ENCODE measurements at places on chromosomes 7 and 10.

GRCh38 chr7:17506596-17506995 lies 208.1 kb downstream of the AHR start:
- no peak for DNase-seq

- DNase-seq, result no peak
These were observed 89.3 kb downstream of the BEND7 start for GRCh38 chr10:13439313-13440184.

DNA sequence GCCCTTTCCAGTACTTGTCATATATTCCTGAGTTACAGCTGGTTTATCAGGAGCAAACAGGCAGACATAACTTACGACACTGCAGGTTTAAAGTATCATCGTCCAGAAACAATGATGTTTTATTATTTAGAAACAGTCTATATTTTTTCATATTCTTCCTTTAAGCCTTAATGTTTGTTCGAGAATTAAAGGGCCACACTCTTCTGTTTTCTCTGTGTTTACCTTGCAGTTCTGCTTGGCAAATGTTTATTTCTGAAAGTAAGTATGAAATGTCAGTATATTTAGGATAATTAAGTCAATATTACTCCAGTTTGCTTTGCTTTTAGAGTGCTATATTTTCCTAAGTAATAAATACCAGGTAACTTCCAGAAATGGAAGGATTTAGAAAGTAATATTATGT lies 115.1 kb downstream of the VTI1A start:
- DNase-seq, result no peak

GRCh38 chr7:139595806-139596205 lies 72.3 kb downstream of the CLEC2L start:
- no peak for DNase-seq

GRCh38 chr10:86849181-86849894 lies 92.9 kb downstream of the BMPR1A start:
- DNase-seq, result no peak

GRCh38 chr10:116765648-116766081 lies 23.3 kb upstream of the HSPA12A start:
- no peak for DNase-seq

GRCh38 chr10:30172673-30173072 lies 113.3 kb upstream of the JCAD start:
- DNase-seq, result no peak

GRCh38 chr10:103547391-103547946 lies 54.0 kb downstream of the NEURL1 start:
- DNase-seq, result no peak

GRCh38 chr10:28302638-28303488 lies at the start of gene MPP7:
MPP7 (minus strand) TSS chr10:28303064; CDS start chr10:28238604, 64,460 bp downstream.
- DNase-seq, result peak; percentile 98

DNA sequence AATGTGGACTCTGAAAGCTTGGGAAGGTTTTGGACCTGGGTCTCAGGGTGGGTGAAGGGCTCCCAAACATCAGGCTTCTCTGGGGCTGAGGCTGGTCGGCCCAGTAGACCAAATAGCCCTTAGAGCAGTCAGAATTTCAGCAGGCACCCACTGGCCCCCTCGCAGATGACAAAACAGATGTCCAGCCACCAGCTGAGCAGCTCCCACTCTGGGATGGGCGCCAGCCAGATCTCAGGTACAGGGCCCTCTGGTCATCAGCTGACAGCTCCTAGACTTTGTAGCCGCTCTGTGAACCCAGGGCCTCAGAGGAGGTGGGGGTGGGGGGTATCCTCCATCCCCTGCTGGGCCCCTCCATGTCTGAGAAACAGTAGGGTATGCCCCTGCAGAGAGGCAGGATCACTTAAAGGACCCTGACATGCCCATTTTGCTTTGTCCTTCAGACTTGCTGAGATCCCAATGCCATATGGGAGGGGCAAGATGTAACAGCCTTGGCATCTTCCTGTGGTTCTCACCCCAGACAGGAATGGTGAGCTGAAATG lies 26.5 kb downstream of the HSPA12A start:
- DNase-seq, result no peak

- DNase-seq, result no peak
These were observed 54.1 kb downstream of the HSPA12A start for GRCh38 chr10:116688241-116688711.

- no peak for DNase-seq
These were observed 164.0 kb downstream of the SLC25A13 start for GRCh38 chr7:96157856-96158255.

DNA sequence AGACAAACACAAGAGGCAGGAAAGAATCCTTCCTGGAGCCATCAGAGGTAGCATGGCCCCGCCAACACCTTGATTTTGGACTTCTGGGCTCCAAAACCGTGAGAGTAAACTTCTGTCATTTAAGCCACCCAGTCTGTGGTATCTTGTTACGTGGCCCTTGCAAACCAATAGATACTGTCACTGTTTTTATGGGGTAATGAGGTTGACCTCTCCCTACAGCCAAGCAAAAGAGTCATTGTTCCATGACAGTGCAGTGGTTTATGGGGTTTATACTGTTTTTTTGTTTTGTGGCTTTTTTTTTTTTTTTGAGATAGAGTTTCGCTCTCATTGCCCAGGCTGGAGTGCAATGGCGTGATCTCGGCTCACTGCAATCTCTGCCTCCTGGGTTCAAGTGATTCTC lies 32.8 kb downstream of the KIAA1549 start:
- DNase-seq, result no peak

GRCh38 chr7:114689406-114689805 lies 232.5 kb upstream of the MDFIC start:
- DNase-seq, result no peak

- no peak for DNase-seq
These were observed 71.2 kb downstream of the ELFN1 start for GRCh38 chr7:1741246-1741645.

- DNase-seq, result no peak
These were observed 32.4 kb downstream of the UNC5B start for GRCh38 chr10:71244431-71245419.

GRCh38 chr7:127485482-127485881 lies 93.0 kb upstream of the ZNF800 start:
- DNase-seq, result no peak

GRCh38 chr7:140506788-140507464 lies 27.6 kb upstream of the MKRN1 start:
- no peak for DNase-seq

GRCh38 chr7:18828994-18829857 lies 288.2 kb downstream of the TWIST1 start:
- DNase-seq, result no peak

DNA sequence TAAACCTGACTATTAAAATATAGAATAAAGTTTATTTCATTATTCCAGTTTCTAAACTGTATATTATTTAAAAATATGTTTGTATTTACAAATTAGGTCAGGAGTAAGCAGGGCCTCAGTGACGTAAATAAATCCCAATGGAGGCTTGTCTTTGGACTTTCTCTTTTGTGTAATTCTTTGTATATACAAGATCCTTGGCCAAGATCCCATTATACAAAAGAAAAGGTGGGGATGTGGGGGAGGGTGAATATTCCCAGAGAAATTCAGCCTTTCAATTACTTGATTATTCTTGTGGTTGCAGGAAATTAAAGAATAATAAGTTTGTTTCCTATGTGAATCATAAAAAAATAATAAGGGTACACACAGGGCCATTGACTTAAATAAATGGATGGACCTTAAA lies 178.7 kb upstream of the PRPS1L1 start:
- DNase-seq, result no peak

- DNase-seq, result no peak
These were observed 373.0 kb downstream of the RPS24 start for GRCh38 chr10:78406648-78407008.

GRCh38 chr7:20214132-20214531 lies 3.1 kb downstream of the MACC1 start:
- no peak for DNase-seq

- no peak for DNase-seq
These were observed 741.4 kb upstream of the POT1 start for GRCh38 chr7:125670926-125671572.

- no peak for DNase-seq
These were observed 112.1 kb downstream of the AKR1D1 start for GRCh38 chr7:138188290-138188858.

GRCh38 chr7:128738570-128739047 lies 550 bp upstream of the CALU start:
- DNase-seq, result no peak

DNA sequence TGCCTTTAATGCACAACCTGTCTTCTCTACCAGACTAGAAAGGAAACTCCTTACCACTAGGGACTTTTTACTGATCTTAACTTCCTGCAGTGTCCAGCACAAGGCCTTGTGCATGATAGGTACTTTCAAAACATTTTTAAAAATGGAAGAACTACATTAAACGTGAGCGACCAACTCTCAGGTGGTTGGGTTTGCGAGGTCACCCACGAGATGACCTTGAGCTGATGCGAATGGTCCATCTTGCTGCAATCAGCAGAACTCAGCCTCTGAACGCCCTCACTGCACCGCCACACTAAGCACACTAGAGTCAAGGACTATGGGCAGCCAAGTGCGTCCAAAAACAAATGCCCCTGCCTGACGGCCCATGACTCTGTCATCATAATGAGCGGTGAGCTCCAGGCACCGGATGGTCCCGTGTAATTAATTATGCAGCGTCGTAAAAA lies 34.9 kb upstream of the PTF1A start:
- no peak for DNase-seq

- DNase-seq, result no peak
These were observed 27.3 kb downstream of the NAPEPLD start for GRCh38 chr7:103121641-103122040.

- DNase-seq, result no peak
These were observed 43.3 kb downstream of the ETV1 start for GRCh38 chr7:13946181-13946580.

- DNase-seq, result no peak
These were observed 53.8 kb downstream of the NCAPG2 start for GRCh38 chr7:158650821-158651225.

GRCh38 chr7:88455696-88456095 lies 149.0 kb upstream of the STEAP4 start:
- DNase-seq, result no peak

- DNase-seq, result no peak
These were observed 45.3 kb downstream of the BTBD16 start for GRCh38 chr10:122316224-122316884.

- DNase-seq, result no peak
These were observed 32.8 kb downstream of the SLC39A12 start for GRCh38 chr10:17984563-17984962.

- no peak for DNase-seq
These were observed 86.8 kb upstream of the RSU1 start for GRCh38 chr10:16904049-16904448.

- DNase-seq, result no peak
These were observed 25.5 kb upstream of the AFAP1L2 start for GRCh38 chr10:114429581-114430335.

- DNase-seq, result no peak
These were observed 17.6 kb upstream of the AQP1 start for GRCh38 chr7:30894009-30894408.

GRCh38 chr7:148242294-148242821 lies 348.2 kb upstream of the C7orf33 start:
- DNase-seq, result no peak

GRCh38 chr7:153151766-153152165 lies 392.2 kb downstream of the ACTR3B start:
- DNase-seq, result no peak

DNA sequence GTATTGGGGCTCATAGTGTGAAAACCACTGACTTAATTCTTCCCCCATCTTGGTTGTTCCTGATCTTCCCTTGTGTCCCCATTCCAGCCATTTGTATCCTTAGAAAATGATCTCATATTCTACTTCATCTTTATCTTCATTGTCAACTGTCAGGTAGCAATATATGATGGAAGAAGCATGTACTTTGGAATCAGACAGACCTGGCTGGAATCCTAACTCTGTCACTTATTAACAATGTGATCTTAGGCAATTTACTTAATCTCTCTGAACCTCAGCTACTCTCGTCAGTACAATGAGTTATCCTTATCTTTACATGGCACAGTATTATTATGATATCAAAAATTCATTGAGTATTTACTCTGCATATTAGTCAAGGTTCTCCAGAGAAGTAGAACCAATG lies 10.1 kb downstream of the CFTR start:
- no peak for DNase-seq

- no peak for DNase-seq
These were observed 839.0 kb downstream of the LRMDA start for GRCh38 chr10:76270464-76270863.

DNA sequence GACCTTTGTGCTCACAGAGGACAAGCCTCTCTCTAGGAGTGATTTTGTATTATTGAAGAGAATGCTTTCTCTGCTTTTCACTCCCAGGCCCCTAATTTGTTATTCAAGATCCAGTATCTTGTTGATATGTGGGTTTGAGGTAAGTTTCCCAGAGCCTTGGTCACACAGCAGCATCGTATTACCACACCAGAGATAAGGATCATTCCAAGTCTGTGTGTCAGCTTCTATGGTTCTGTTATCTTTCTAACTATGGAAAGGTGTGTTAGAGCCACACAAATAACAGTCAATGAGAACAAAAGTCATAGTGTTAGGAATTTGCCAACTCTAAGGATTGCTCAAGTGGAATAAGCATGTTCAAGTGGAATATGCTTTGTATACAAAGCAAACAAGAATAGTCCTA lies 1208.3 kb downstream of the GATA3 start:
- no peak for DNase-seq

DNA sequence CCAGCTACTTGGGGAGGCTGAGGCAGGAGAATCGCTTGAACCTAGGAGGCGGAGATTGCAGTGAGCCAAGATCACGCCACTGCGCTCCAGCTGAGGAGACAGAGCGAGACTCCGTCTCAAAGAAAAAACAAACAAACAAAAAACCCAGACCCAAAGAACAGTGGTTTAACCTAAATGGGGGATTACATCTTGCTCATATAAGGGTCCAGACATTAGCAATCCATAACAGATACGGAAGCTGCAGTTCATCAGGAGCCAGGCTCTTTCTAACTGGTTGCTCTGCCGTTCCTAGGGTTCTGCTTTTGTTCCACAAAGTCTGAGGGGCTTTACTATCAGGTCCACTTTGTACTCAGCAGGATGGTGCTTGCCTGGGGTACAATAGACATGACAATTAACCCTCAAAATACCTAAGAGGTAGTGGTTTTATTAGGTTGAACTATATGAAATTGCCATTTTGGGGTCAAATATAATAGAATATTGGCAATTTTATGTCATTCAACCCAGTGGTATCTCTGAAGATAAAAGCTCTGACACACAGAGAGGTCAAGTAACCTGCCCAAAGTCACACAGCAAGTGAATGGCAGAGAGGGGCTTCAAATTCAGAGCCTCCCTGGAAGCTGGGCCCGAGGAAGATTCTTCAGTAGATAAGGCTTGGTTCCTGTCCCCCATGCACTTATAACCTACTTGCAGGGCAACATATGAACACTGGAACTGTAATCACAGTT lies 21.3 kb downstream of the NYAP1 start:
- DNase-seq, result no peak

Measured in CD14-positive monocyte (primary cell).